Ureter (tissue), 1 donor: ENCODE measurements at places on chromosomes 3 and 15. TPM values are rescaled to one million over a fixed set of nuclear protein-coding genes. Genes with fewer than 3 reads are reported as not detected.

Gene EFL1
- total RNA-seq, result 21.2 TPM

Gene ZNF860
- 4.4 TPM for total RNA-seq

Gene P2RY1
- total RNA-seq, result 9.2 TPM

Gene FBXO45
- 5.8 TPM for total RNA-seq

- no peak for DNase-seq
These were observed 14.0 kb upstream of the ZCWPW2 start for GRCh38 chr3:28334552-28334951.

DNA sequence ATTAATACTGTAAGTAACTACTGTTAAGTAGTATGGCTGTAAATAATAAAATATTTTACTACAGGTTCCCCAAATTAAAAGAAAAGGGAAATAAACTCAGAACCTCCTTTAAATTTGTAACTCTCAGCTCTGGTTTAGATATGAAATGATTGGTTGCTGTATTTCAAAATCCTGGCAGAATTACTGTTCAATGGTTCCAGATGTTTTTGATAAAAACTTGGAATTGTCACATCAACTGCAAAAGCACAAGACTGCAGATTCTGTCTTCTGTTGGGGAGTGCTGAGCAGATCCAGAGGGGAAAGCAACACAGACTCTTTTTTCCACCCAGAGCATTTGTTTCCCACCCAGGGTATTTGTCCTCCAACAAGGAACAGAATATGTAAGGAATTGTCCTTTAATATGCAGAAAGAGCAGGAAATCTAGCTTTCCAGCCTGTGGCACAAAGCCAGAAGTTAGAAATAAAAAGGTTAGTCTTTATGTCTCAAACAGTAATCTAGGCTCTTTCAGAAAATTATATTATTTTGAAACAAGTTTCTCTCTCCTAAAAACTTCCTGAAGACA, 178.1 kb downstream of the KLHL25 start:
- no peak for DNase-seq

- no peak for DNase-seq
These were observed 8.3 kb upstream of the TM4SF4 start for GRCh38 chr3:149466192-149466591.
